ENCODE measurements at places on chromosomes 6 and 20. TPM values are rescaled to one million over a fixed set of nuclear protein-coding genes. Genes with fewer than 3 reads are reported as not detected.

DNA sequence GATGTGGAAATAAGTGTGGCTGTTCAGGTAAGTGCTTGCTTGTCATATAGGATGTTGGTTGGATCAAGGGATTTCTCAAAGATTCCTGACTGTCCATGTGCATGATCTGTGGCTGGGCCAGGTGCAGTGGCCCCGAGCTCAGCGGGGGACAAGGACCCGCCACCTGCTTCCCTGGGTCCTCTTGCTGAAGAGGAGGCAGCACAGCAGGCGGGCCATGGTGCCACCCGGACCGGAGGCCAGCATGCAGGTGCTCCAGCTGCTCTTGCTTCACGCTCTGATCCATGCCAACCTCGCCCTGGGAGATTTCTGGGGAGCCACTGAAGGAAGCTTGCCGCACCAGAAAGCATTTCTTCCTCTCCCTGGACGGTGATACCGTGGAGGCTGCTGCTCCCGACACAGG is 173.8 kb downstream of the HIVEP2 start:
- peaks cover 50% of the 10 kb centered on the region for H3K4me1 ChIP-seq
- peaks cover 72% of the 10 kb centered on the region for H3K36me3 ChIP-seq
- H3K27me3 ChIP-seq, result no peaks in the 10 kb centered on the region

DNA sequence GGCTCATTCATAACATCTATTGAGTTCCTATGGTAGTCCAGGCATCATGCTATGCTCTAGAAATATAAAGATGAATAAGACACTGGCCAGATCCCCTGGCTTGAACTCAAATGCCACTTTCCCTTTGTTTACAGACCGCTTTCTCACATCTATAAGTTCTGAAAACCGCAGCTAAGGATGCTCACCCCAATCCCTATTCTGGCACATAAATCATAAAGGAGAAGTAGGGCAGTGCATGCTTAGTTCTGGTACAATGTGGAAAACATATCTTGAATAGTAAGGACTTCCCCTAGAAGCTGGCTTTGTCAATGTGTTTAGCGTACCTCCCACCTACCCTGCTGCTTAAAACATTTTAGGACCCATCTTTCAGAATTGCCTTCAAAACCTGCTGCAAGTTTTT is 26.4 kb downstream of the MRS2 start:
- no peak overlapping the region for H3K27ac ChIP-seq
- H3K4me1 ChIP-seq, result no peaks in the 10 kb centered on the region
- no peak for DNase-seq

GRCh38 chr6:16370943-16371342 is 132.6 kb downstream of the GMPR start:
- H3K36me3 ChIP-seq, result peaks cover 22% of the 10 kb centered on the region
- DNase-seq, result no peak
- H3K4me1 ChIP-seq, result peaks cover 15% of the 10 kb centered on the region
- H3K27ac ChIP-seq, result no peak overlapping the region

- H3K4me3 ChIP-seq, result no peak overlapping the region
- no peaks in the 10 kb centered on the region for H3K27me3 ChIP-seq
- H3K36me3 ChIP-seq, result no peaks in the 10 kb centered on the region
- DNase-seq, result no peak
- H3K27ac ChIP-seq, result no peak overlapping the region
- H3K4me1 ChIP-seq, result peaks cover 6% of the 10 kb centered on the region
Measured at GRCh38 chr6:107342144-107342543, 117.2 kb downstream of the PDSS2 start.

- no peak overlapping the region for H3K27ac ChIP-seq
- H3K36me3 ChIP-seq, result no peaks in the 10 kb centered on the region
- peaks cover 22% of the 10 kb centered on the region for H3K4me1 ChIP-seq
- H3K27me3 ChIP-seq, result peaks cover 13% of the 10 kb centered on the region
- peak overlapping the region; percentile 45 for H3K4me3 ChIP-seq
Measured at GRCh38 chr6:158938811-158939254, 61.2 kb downstream of the RSPH3 start.

- no peak overlapping the region for H3K27ac ChIP-seq
- no peaks in the 10 kb centered on the region for H3K4me1 ChIP-seq
- H3K4me3 ChIP-seq, result no peak overlapping the region
- H3K27me3 ChIP-seq, result peaks cover 5% of the 10 kb centered on the region
- H3K36me3 ChIP-seq, result no peaks in the 10 kb centered on the region
Measured at GRCh38 chr6:155004017-155004416, 8.9 kb downstream of the TIAM2 start.

- no peak overlapping the region for H3K27ac ChIP-seq
- H3K4me1 ChIP-seq, result peaks cover 20% of the 10 kb centered on the region
- H3K36me3 ChIP-seq, result no peaks in the 10 kb centered on the region
- H3K4me3 ChIP-seq, result peak overlapping the region; percentile 91
- no peak for DNase-seq
Measured at GRCh38 chr20:25196786-25197120, 1.2 kb downstream of the ENTPD6 start.

GRCh38 chr20:12044969-12045368 is 127.3 kb downstream of the BTBD3 start:
- no peak overlapping the region for H3K27ac ChIP-seq
- no peaks in the 10 kb centered on the region for H3K4me1 ChIP-seq
- no peaks in the 10 kb centered on the region for H3K36me3 ChIP-seq
- DNase-seq, result no peak
- no peak overlapping the region for H3K4me3 ChIP-seq

GRCh38 chr20:31829731-31830130 is 10.6 kb downstream of the MYLK2 start:
- H3K4me3 ChIP-seq, result no peak overlapping the region
- H3K27ac ChIP-seq, result no peak overlapping the region
- no peaks in the 10 kb centered on the region for H3K4me1 ChIP-seq
- DNase-seq, result no peak
- no peaks in the 10 kb centered on the region for H3K36me3 ChIP-seq

Gene OR2B6
- not detected for total RNA-seq

GRCh38 chr6:5082487-5083306 is 2.4 kb upstream of the PPP1R3G start:
- no peak overlapping the region for H3K27ac ChIP-seq
- H3K27me3 ChIP-seq, result peaks cover 35% of the 10 kb centered on the region
- no peaks in the 10 kb centered on the region for H3K36me3 ChIP-seq
- no peaks in the 10 kb centered on the region for H3K4me1 ChIP-seq

DNA sequence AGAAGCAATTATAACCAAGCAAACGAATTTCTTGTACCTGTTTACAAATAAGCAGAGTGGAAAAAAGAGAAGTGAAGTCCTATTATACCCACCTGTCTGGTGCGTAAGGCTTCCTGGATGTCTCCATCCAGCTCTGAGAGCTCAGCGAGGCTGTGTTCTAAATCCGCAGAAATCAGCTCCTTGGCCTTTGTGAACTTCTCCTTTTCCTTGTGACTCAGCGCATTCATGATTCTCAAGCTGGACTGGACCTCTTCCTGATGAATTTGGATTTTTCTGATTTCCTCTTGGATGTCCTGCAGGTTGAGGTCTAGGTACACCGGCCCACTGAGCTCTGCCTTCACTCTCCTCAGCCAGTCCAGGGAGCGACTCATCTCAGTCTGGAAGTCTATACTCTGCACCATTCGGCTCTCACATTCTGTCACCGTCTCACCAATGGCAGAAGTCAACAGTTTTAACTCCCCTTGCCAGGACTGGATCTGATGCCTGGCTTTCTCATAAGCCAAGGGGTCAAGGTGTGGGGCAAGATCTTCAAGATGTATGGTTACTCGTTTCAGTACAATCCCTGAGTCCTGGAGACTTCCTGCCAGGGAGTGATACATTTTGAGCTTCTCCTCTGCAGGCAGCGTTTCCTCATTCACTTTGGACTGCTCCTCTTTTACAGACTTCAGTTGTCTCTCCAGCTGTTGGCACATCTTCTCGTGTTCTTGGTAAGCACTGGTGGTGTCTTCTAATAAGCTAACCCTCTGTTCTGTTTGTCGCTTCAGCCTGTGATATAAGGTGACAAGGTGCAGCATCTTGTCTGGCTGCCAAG is 307.3 kb downstream of the SYNE1 start:
- H3K36me3 ChIP-seq, result no peaks in the 10 kb centered on the region
- H3K4me1 ChIP-seq, result no peaks in the 10 kb centered on the region
- H3K4me3 ChIP-seq, result no peak overlapping the region
- no peak for DNase-seq

Gene DOK5
- total RNA-seq, result 27.7 TPM

DNA sequence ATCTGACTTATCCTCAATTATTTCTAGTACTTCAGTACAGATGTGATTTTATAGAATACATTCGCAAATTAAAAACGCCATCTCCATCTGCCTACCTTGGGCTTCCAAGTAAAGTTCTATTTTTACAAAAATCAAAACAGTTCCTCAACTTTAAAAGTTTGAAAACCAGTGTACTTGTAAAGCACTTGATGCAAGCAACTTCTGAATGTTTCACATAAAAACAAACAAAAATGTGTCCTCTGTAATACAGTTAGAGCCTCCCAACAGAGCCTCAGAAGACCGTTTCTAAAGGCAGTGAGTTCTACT is 384 bp upstream of the MANEA start:
- H3K27ac ChIP-seq, result peak overlapping the region; percentile 98
- H3K4me1 ChIP-seq, result peaks cover 50% of the 10 kb centered on the region

Gene CCN6
- 0.17 TPM for total RNA-seq

GRCh38 chr6:135162678-135163439 is 18.2 kb upstream of the MYB start:
- H3K27me3 ChIP-seq, result no peaks in the 10 kb centered on the region
- H3K27ac ChIP-seq, result peak overlapping the region; percentile 87
- peaks cover 83% of the 10 kb centered on the region for H3K4me1 ChIP-seq
- H3K4me3 ChIP-seq, result peak overlapping the region; percentile 53
- H3K36me3 ChIP-seq, result no peaks in the 10 kb centered on the region

- H3K4me1 ChIP-seq, result no peaks in the 10 kb centered on the region
- no peak for DNase-seq
- H3K36me3 ChIP-seq, result no peaks in the 10 kb centered on the region
- no peaks in the 10 kb centered on the region for H3K27me3 ChIP-seq
- no peak overlapping the region for H3K27ac ChIP-seq
Measured at GRCh38 chr6:120384671-120385070, 949.6 kb downstream of the TBC1D32 start.

GRCh38 chr20:16111172-16111832 is 461.9 kb downstream of the KIF16B start:
- no peaks in the 10 kb centered on the region for H3K36me3 ChIP-seq
- H3K4me1 ChIP-seq, result no peaks in the 10 kb centered on the region
- H3K27me3 ChIP-seq, result no peaks in the 10 kb centered on the region
- H3K4me3 ChIP-seq, result no peak overlapping the region
- no peak overlapping the region for H3K27ac ChIP-seq
- DNase-seq, result no peak
